Osteoblast (primary cell): ENCODE measurements at places on chromosomes 16 and 17. TPM values are rescaled to one million over a fixed set of nuclear protein-coding genes. Genes with fewer than 3 reads are reported as not detected.
A peak's percentile ranks its signal among the peaks of the same experiment; 100 is the strongest.

Gene CCL3
- 0.29 and 0.36 TPM in 2 replicates for total RNA-seq

Gene PPY
- not detected in 2 replicates for total RNA-seq

Gene PTGES3L
- total RNA-seq: under 0.01 and 0.29 TPM in 2 replicates

Gene STRADA
- total RNA-seq: 29.7 and 35.4 TPM in 2 replicates

Gene CCL4
- total RNA-seq: 0.36 TPM in 1 of 2 replicates, not detected in the other

Gene TNS4
- total RNA-seq: under 0.01 and 0.29 TPM in 2 replicates

Gene LRRC37A
- 2.4 and 6.2 TPM in 2 replicates for total RNA-seq

Gene STAT5A
- 35.5 and 38.6 TPM in 2 replicates for total RNA-seq

Gene TNFSF13
- 0.59 and 1.1 TPM in 2 replicates for total RNA-seq

DNA sequence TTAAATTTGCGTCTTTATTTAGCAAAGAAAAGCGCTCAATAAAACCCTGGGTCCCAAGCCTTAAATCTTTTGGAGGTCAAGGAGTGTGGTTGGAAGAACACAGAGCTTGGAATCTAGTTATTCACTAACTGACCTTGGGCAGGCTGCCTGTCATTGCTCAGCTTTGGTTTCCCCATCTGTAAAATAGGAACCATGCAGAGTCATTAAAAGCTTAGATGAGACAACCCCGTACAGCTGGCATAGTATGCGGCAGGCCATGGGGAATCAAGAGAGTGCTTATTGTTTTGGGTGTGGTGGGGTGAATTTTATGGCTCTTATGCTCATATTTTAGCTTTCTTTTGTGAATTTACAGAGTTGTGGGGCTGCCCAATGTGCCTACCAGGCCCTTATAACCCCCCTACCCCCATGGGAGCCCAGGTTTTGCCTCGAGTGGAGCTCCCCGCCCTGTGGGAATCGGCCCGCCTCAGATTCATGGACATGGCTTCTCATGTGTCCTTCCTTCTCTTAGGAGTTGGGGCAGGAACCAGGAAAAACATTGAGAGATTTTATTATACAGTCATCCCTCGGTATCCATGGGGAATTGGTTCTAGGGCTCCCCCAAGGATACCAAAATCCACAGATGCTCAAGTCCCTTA, 113.5 kb downstream of the CLEC16A start:
- peaks cover 20% of the 10 kb centered on the region for H3K36me3 ChIP-seq
- DNase-seq: no peak
- no peak overlapping the region for H3K27ac ChIP-seq
- H3K4me1 ChIP-seq: peaks cover 28% of the 10 kb centered on the region

DNA sequence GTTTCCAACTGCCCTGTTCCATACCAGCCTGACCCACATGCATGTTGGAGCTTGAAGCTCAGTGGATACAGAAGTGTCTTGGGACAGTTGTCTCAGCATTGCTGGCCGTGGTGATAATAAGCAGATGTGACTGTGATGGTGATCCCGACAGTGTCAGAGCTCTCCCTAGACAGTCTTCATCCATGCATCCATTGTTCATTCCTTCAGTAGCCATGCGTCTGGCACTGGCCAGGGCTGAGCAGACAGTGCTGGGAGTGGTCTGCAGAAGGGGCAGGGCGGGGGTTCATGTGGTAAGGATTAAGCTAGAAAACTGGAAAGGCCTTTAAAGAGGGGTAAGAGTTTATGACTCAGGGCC, 68.1 kb downstream of the GNAO1 start:
- no peak overlapping the region for H3K27ac ChIP-seq
- DNase-seq: no peak
- no peak overlapping the region for H3K4me3 ChIP-seq

- H3K4me1 ChIP-seq: peaks cover 8% of the 10 kb centered on the region
- no peaks in the 10 kb centered on the region for H3K36me3 ChIP-seq
- no peak overlapping the region for H3K27ac ChIP-seq
- DNase-seq: no peak
Measured at GRCh38 chr16:80056324-80056723, 455.8 kb upstream of the MAF start.

- H3K4me3 ChIP-seq: no peak overlapping the region
- no peaks in the 10 kb centered on the region for H3K36me3 ChIP-seq
- no peak overlapping the region for H3K27ac ChIP-seq
- H3K4me1 ChIP-seq: peaks cover 14% of the 10 kb centered on the region
Measured at GRCh38 chr16:56970934-56971767, 9.4 kb downstream of the CETP start.

GRCh38 chr16:2465653-2466415, 5.3 kb upstream of the NTN3 start:
- no peaks in the 10 kb centered on the region for H3K27me3 ChIP-seq
- no peak for DNase-seq
- no peak overlapping the region for H3K4me3 ChIP-seq
- no peaks in the 10 kb centered on the region for H3K36me3 ChIP-seq
- no peak overlapping the region for H3K27ac ChIP-seq

- H3K4me1 ChIP-seq: peaks cover 36% of the 10 kb centered on the region
- peak overlapping the region; percentile 42 for H3K4me3 ChIP-seq
- H3K27ac ChIP-seq: peak overlapping the region; percentile 94
- no peaks in the 10 kb centered on the region for H3K36me3 ChIP-seq
- H3K27me3 ChIP-seq: peaks cover 3% of the 10 kb centered on the region
Measured at GRCh38 chr17:40561294-40561870, 3.9 kb downstream of the CCR7 start.

DNA sequence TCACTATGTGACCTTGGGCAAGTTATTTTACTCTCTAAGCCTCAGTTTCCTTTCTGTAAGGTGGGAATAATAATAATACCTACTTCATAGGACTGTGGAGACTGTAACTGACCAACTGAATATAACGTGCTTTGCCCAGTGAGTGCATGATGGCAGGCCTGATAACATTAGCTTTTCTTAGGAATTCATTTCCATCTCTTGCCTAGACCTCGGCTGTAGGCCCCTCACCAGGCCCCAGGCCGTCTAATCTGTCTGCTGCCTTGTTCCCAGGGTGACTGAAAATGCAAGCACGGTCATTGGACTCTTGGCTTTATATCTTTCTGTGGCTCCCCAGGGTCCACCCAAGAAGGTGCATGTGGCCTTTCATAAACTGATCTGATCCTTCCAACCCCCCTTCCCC, 6.7 kb upstream of the UBE2O start:
- H3K27me3 ChIP-seq: peaks cover 4% of the 10 kb centered on the region
- no peak overlapping the region for H3K27ac ChIP-seq
- DNase-seq: no peak
- no peaks in the 10 kb centered on the region for H3K36me3 ChIP-seq

DNA sequence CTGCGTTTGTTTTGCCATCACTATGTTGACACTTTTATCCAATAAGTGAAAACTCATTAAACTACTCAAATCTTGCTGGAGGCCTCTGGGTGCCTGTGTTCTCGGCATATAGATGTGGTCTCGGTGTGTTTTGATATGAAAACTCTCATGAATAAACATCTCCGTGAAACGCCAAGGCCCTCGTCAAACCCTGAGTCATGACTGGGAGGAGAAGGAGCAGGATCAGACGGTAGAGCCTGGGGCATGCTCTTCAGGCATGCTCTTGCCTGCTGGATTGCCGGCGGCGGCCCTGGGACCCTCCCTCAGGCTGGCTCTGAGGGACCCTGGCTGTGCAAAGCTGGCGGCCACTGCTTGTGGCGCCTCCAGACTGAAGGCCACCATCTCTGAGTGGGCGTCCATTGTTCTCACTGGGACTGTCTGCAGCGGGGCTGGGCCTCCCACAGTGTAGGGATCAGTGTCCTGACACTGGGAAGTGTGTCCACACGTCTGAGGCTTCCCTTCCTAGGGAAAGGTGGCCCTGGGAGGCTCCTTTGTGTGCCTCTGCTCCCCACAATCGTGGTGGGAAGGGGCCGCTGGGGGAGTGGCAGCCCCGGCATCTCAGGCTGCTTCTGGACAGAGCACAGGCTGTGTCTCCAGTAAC, 1.7 kb upstream of the NPB start:
- H3K36me3 ChIP-seq: peaks cover 31% of the 10 kb centered on the region
- no peak overlapping the region for H3K4me3 ChIP-seq
- peaks cover 16% of the 10 kb centered on the region for H3K4me1 ChIP-seq
- no peak overlapping the region for H3K27ac ChIP-seq
- no peaks in the 10 kb centered on the region for H3K27me3 ChIP-seq
- DNase-seq: peak; percentile 66

- H3K27me3 ChIP-seq: no peaks in the 10 kb centered on the region
- no peak overlapping the region for H3K4me3 ChIP-seq
- H3K27ac ChIP-seq: no peak overlapping the region
- no peaks in the 10 kb centered on the region for H3K36me3 ChIP-seq
- no peak for DNase-seq
Measured at GRCh38 chr16:25542306-25542705, 149.5 kb upstream of the HS3ST4 start.

DNA sequence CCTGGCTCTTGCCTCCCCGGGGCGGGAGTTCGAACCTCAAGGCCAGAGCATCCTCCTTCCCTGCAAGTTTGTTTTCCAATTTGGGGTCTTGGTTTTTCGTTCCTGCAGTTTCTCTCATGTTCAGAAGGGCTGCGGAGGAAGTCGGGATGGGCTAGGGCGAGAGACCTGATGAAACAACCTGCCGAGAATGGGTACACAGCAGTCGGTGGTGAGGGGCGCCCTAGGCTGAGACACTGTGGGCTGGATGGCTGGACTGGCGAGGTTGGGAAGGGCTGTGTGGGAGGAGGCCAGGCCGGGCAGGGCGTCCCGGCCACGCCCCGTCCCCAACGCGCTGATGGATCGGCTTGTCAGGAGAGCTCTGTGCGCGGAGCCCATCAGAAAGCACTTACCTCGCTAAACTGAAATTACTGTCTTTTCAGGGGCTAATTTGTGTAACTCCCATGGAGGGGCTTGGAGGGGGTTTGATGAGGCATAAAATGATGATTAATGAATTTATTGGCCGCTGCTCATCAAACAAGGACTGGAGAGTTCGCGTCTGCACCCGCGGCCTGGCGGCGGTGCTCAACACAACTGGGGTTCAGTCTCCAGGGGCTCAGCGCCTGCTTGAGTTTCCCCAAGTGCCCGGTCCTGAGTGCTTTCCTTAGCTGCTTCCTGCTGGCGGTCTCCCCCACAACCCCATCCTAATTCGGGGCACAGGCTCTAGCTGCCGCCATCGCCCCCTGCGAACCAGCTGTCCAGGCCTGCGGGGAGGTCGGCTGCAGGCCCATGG, 9.0 kb downstream of the IRX5 start:
- no peak overlapping the region for H3K27ac ChIP-seq
- DNase-seq: no peak
- H3K27me3 ChIP-seq: no peaks in the 10 kb centered on the region
- H3K36me3 ChIP-seq: peaks cover 12% of the 10 kb centered on the region

DNA sequence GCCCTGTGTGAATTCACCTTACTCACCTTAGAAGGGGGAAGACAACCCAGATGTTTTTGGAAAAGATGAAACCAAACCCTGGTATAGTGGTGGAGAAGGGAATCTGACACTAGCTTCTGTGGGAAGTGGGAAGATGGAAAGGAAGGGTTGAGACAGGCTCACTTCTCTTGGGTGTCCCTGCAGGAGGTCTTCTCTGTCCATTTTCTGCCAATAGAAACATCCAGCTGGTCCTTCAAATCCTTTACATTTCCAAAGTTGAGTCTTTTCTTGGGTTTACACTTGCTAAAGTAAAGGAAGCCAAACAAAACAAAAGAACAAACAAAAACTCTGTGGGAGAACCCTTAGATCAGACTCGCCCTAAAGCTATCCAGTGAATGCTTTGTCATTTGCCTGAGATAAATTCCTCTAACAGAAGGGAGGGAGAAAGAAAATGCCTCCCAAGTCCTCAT, 10.2 kb downstream of the HOXB1 start:
- H3K4me1 ChIP-seq: no peaks in the 10 kb centered on the region
- H3K4me3 ChIP-seq: no peak overlapping the region
- no peaks in the 10 kb centered on the region for H3K36me3 ChIP-seq
- DNase-seq: no peak
- H3K27me3 ChIP-seq: peaks cover 62% of the 10 kb centered on the region

- H3K4me1 ChIP-seq: no peaks in the 10 kb centered on the region
- H3K27me3 ChIP-seq: peaks cover 2% of the 10 kb centered on the region
- no peak overlapping the region for H3K27ac ChIP-seq
- DNase-seq: no peak
- H3K36me3 ChIP-seq: no peaks in the 10 kb centered on the region
Measured at GRCh38 chr16:79792664-79793351, 192.3 kb upstream of the MAF start.

GRCh38 chr16:81431554-81432353, 12.9 kb upstream of the CMIP start:
- no peaks in the 10 kb centered on the region for H3K27me3 ChIP-seq
- peaks cover 18% of the 10 kb centered on the region for H3K4me1 ChIP-seq
- H3K27ac ChIP-seq: peak overlapping the region; percentile 63

GRCh38 chr17:32896647-32897258, 19.8 kb upstream of the MYO1D start:
- H3K4me1 ChIP-seq: no peaks in the 10 kb centered on the region
- DNase-seq: no peak
- H3K4me3 ChIP-seq: no peak overlapping the region
- no peak overlapping the region for H3K27ac ChIP-seq
